ENCODE measurements at places on chromosomes 2 and 18.

DNA sequence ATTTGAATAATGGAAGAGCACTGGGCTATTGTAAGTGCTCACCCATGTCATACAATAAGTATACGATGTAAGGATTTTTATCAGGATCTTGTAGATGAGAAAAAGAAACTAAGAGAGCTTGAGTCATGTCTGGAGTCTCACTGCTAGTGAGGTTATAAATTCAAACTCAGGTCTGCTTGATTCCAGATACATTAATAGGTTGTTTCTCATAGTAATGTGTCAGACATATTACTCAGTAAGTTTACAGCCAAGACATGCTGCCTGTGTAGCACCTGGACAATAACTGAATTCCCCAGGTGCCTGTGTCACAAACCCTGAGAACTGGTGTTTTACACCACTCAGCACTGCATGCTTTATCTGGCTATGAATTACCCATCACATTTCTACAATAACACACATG, 216.9 kb upstream of the LRP1B start:
- DNase-seq: no peak

DNA sequence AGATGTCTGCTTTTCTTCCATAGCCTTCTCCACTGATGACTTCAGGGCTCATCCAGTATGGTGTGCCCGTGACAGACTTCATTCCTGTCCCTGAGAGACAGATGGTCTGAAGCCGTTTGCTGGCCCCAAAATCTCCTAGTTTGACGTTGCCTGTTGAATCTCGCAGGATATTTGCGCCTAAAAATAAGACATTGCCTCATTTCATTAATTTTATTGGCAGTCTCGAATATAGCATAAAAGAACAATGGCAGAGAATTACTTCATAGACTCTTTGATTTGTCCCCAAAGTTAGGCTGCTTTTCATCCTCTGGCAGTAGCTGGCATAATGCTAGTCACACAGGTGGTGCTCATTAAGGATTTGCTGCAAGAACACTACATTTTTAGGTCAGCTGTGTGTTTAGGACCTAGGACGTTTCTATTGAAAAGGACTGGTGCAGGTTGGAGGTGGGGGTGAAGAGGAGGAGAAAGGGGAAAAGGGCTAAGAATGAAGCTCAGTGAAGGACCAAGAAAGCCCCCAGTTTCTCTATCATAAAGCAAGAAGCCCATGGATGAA, 14.7 kb upstream of the ERCC3 start:
- no peak for DNase-seq

DNA sequence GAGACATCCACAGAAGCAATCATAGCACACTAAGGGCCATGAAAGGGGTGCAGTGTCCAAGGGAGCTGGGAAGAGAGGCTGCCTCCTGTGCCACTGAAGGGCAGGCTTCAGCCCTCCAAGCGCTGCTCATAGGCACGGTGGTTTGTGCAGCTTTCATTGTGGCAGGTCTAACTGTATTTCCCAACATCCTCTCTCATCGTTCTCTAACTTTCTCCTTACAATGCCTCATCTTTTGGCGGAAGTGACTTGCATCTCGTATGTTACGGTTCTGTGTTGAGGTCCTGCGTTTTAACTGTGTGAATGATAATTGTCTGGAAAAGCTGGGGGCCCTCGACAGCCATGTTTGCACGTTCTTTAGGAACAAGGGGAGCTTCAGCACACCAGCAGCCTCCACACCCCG, 213.9 kb downstream of the GBX2 start:
- no peak for DNase-seq

GRCh38 chr2:204264621-204265140, 280.6 kb upstream of the PARD3B start:
- no peak for DNase-seq
